Endothelial cell of coronary artery (primary cell): ENCODE measurements at places on chromosomes 2 and 18. TPM values are rescaled to one million over a fixed set of nuclear protein-coding genes. Genes with fewer than 3 reads are reported as not detected.

Gene SPTBN1
- 382 and 432 TPM in 2 replicates for total RNA-seq

Gene MAPK4
- under 0.01 TPM in 1 of 2 replicates, not detected in the other for total RNA-seq

Gene MROH2A
- not detected in 2 replicates for total RNA-seq

Gene SPP2
- not detected in 2 replicates for total RNA-seq
